ENCODE measurements at places on chromosomes 2 and 18.
A peak's percentile ranks its signal among the peaks of the same experiment; 100 is the strongest.

DNA sequence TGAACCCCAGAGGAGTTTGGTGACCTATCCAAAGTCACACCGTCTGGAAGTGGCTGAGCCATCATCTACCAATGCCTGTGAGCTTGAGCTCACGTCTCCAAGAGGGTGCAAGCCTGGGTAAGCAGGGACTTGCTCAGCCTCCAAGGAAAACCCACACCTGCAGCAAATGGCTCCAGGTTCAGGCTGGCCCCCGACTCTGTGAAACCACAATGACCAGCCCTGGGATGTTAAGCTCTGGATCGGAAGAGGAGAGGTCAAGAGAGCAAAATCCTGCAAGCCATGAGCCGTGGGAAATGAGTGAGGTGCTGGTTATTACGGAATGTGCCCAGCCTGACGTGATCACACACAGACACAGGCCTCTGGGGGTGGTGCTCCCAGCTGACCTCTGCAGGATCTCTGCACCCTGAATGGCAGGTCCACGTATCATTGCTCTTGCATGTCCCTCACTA is 94.1 kb upstream of the OTOS start:
- DNase-seq: no peak

- DNase-seq: no peak
Observed at GRCh38 chr18:26867471-26867870, 2.0 kb upstream of the AQP4 start.

- DNase-seq: no peak
Observed at GRCh38 chr2:25367296-25367695, 25.6 kb upstream of the DNMT3A start.

DNA sequence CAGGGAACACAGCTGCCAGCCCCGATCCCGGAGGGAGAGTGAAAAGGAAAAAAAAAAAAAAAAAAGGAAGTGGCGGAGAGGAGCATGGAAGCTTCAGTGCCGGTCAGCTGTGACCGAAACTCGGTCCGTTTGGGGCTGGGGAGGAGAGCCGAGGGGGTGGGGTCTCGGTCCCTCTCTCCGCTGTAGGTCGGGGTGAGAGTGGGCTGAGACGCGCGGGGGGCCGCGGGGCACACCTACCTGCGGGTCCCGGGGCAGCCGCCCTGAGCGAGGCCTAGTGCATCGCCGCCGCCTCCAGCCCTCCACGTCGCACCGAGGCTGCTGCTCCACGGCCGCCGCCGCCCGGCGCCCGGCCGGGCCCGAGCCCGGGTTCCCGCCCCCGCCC is 536 bp downstream of the VPS54 start:
- DNase-seq: peak; percentile 37

DNA sequence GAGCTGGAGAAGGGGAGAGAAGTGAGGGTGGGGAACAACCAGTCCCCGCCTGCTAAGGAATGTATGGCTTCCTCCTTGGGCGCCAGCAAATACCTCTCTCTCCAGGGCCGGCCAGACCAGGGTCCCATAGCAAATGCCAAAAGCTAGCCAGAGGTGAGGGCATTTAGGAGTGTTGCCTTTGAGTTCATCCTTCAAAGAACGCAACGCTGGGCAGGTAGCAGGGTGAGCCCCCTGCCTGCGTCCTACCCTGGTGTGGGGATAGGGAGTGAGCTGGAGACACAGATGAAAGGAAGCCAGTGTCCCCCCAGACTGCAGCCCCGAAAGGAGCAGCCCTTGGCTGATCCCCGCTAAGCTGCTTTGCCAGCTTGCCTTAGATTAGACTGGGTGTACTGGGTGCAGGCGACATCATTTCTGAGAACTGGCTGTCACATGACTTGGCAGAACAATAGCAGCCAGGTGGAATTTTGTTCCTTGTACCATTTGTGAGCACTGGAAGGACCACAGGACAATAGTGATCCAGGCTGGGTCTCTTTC is 40.4 kb downstream of the KLHL29 start:
- DNase-seq: no peak

DNA sequence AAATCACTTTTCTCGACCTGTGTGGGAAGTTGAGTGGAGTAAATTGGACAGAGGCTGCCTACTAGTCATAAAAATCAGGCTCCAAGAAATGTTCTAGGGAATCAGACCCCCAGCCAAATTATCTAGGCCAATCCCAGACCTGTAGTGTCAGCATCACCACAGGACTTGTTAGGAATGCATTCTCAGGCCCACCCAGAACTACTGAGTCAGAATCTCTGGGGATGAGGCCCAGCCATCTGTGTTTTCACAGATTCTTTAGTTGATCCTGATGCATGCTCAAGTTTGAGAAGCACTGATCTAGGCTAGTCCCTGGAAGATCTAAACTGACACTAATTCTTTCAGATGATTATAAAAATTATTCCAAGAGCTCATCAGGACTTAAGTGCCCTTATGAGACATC is 434.0 kb upstream of the MEIS1 start:
- no peak for DNase-seq

DNA sequence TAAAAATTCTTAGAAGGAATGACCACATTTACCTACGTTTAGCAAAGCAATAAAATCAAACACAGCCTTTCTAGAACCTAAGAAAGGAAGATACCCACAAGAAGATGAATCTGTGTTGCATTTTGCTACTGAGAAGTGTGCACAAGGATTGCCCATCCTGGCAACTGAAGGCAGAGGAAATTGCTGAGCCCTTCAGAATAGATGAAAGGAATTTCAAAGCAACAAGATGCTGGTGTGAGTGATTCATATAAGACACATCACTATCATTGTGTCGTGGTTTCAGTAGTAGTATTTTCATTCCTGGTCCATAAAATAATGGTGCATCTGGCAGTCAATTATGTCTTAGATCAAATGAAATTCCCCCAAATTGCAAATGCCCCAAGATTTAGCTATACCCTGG is 48.4 kb upstream of the ANKRD44 start:
- DNase-seq: no peak

Data from left renal cortex interstitium (tissue), 4 donors.